ENCODE measurements at places on chromosomes 11 and 22. TPM values are rescaled to one million over a fixed set of nuclear protein-coding genes. Genes with fewer than 3 reads are reported as not detected.

GRCh38 chr11:97751952-97752351 is 1268.8 kb upstream of the CNTN5 start:
- no peak for DNase-seq

Gene ELMOD1
- total RNA-seq, result 0.10 TPM

- no peak for DNase-seq
Measured at GRCh38 chr22:25085156-25085555, 114.5 kb upstream of the CRYBB3 start.

- DNase-seq, result no peak
Measured at GRCh38 chr11:29507376-29507775, 509.5 kb downstream of the KCNA4 start.

- DNase-seq, result no peak
Measured at GRCh38 chr11:113581713-113582112, 106.5 kb upstream of the DRD2 start.

- peak; percentile 40 for DNase-seq
Measured at GRCh38 chr11:121881806-121882205, 234.2 kb downstream of the BLID start.

GRCh38 chr11:18581825-18582224 is 6.7 kb downstream of the UEVLD start:
- DNase-seq, result no peak

DNA sequence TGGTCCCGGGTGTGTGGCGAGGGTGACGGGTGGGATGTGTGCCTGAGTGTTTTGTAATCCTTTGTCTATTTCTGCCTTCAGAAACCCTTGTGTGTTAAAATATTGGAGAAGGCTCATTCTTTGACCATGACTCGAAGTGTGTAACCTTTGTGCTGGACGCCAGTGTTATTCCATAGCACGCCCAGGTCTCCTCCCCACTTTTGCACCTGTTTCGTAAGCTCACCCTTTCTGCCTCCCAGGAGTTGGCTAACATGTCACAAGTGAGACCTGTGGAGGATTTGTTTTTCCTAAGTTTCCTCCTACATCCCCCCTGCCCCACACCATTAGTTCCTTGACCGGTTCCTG is 382 bp downstream of the C11orf54 start:
- peak; percentile 94 for DNase-seq

- DNase-seq, result no peak
Measured at GRCh38 chr11:62148271-62148980, 24.6 kb downstream of the INCENP start.

DNA sequence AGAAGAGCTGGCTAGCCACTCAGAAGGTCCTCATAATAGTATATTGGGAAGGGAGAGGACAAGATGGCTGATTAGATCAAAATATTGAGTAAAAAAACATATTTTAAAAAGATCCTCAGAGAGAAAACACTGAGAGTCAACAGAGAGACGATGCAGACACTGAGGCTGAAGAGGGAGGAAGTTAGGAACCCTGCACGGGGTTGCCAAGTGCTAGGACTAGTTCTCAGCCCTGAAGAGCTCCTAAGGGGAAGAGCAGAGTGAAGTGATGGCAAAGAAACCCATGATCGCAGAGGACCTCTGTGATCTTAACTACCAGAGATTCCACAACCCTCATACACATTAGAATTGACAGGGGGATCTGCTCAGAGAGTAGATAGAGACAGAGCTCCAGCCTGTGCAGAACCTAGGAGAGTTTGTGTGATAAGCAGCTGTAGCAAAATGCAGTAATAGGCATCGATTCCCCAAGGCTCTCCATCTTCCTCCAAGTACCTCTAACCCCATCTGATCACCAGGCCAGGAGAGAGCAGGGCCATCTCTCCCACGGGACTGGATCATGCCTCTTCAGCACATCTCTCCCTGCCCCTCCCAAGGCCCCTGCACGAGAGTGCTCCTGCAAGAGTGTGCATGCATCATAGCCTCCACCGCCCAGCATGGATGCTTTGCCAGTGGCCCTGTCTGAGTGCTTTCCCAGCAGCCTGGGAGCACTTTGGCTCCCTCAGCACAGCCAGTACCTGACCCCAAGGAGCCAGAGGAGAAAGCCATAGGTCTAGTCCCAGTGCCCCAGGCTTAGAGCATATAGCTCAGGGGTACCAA is 41.2 kb upstream of the ARL14EP start:
- no peak for DNase-seq

GRCh38 chr11:74557526-74557925 is 34.9 kb upstream of the POLD3 start:
- DNase-seq, result no peak

- no peak for DNase-seq
Measured at GRCh38 chr11:118217575-118217974, 7.2 kb downstream of the JAML start.

Data from renal cortical epithelial cell (primary cell).